ENCODE measurements at places on chromosomes 7 and 10.

GRCh38 chr7:51346126-51346525 is 29.5 kb upstream of the COBL start:
- no peak for DNase-seq

DNA sequence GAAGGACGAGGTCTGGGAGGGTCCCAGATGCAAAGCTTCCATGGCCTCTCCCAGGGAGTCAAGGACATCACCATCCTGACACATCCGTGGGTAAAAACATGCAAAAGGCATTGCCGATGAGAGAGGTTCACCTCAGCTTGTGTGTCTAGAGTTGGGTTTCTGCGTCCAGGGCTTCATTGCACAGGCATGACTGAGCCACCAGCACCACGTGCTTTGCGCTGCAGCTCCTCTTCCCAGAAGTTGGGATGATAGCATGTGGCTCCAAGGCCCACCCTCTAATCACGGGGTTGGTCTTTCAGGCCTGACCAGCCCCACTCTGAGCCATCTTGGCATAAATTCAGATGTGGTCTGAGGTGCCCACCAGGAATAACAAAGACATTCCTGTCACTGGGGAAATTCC is 7.1 kb upstream of the RASGEF1A start:
- DNase-seq = no peak

- DNase-seq = no peak
Measured at GRCh38 chr7:159097661-159098423, 46.8 kb downstream of the VIPR2 start.

DNA sequence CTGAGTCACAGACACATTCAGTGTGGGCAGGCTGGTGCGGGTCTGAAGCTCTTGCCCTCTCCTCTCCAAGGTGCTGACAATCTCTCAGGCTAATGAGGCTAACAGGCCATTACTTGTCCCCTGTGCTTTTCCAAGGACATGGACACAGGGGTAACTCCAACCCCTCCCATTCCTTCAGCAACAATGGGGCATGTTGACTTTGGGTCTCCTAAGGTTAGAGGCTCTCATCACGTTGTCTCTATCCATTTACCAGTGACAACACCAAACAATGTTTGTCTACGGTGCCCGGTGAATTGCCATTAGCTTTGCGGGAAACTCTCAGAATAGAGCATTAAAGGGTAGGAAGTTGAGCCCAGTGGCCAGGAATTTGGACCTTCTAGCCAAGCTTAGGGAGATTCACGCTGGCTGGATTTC is 101.6 kb upstream of the TNS3 start:
- DNase-seq = no peak

DNA sequence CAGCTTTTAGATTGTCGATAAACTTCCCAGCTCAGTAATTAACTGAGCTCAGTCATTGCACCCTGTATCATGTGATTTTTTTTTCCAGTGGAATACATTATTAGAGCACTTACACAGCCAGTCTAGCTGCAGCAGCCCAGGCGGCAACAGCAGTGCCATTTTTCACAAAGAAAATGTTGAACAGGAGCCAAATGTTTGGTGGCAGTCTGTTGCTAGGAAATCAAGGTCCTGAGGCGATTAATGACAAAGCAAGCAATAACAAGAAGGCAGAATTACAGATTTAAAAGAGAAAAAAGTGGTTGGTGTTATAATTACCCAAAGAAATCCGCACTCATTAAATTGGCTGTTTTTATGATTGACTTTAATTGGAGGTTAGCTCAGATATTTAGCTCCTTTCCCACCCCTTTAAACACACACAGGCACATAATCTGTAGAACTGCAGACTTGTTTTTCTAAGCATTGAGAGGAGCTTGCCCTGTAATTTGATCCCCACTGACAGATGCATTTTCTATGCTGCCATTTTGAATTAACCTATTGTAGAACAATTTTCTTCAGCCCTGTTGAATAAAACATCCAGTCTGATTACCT is 267.4 kb downstream of the ADK start:
- DNase-seq = no peak

DNA sequence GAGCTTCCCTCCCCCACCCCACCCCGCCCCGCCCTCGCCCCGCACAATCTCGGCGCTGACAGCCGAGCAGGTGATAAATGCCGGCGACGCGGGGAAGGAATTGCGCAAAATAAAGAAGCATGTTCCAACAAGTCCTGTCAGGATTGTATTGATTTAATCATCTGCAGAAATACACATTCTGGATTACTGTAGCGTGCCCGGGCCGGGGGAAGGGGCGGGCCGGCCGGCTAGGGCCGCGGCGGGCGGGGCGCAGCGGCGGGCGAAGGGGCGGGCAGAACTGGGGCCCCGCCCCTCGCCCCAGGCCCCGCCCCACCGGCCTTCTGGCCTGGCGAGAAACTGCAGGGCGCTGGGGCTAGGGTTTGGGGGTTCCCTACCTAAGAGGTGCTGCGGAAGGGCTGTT is 88.9 kb upstream of the PAX2 start:
- no peak for DNase-seq

GRCh38 chr7:6482743-6483119 is 35.0 kb upstream of the DAGLB start:
- no peak for DNase-seq

- DNase-seq = no peak
Measured at GRCh38 chr7:138872576-138872975, 74.6 kb upstream of the ATP6V0A4 start.

DNA sequence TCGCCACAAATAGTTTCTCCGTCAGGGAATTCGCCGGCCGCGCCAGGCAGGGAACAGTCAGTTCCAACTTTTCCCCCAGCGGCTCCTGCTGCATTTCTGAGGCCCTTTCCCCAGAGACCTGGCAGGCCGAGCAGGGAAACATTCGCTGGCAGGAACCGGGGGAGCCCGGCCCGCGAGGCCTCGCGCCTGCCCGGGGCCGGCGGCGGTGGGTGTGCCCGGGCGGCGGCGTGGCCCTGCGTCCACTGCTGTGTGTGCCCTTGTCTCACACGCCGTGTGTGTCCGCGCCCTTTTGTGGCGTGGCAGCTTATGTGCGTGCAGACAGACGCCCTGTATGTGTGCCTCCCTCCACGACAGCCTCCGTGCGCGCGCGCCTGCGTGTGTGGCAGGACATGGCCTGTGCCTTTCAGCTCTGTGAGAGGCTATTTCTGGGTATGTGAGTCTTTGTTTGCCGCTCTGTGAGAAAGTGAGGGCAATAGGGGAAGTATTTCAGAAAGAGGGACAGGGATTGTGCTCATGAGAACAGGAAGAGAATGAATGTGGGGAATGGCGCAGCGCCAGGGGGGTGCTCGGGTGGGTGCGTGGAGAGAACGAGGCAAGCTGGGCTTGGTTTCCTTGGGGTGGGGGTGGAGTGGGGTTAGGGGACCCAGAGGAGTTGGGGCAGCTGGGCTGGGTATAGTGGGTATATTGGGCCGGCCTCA is 689 bp upstream of the SMARCD3 start:
- DNase-seq = no peak

GRCh38 chr10:75371010-75371409 is 30.6 kb downstream of the ZNF503 start:
- DNase-seq = no peak

- DNase-seq = no peak
Measured at GRCh38 chr7:87874066-87874465, 2.1 kb downstream of the SLC25A40 start.

GRCh38 chr7:26863518-26864308 is 677 bp downstream of the SKAP2 start:
- DNase-seq = no peak

DNA sequence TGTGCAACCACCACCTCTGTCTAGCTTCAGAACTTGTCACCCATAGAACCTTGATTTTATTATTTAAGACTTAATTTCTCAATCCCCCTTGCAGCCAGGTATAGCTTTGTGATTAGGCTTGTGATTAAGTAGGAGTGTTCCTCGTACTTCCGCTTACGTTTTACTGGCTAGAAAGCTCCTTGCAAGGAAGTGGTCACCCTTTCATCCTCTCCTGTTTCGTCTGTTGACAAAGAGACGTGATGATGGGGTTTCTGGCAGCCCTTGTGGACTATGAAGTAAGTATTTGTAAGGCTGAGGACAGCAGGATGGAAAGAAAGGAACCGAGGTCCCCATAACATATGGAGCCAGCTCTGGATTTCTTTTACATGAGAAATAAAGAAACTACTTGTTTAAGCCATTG is 86.5 kb upstream of the KDM7A start:
- DNase-seq = peak; percentile 16

GRCh38 chr10:58733436-58733835 is 220.8 kb downstream of the BICC1 start:
- no peak for DNase-seq

DNA sequence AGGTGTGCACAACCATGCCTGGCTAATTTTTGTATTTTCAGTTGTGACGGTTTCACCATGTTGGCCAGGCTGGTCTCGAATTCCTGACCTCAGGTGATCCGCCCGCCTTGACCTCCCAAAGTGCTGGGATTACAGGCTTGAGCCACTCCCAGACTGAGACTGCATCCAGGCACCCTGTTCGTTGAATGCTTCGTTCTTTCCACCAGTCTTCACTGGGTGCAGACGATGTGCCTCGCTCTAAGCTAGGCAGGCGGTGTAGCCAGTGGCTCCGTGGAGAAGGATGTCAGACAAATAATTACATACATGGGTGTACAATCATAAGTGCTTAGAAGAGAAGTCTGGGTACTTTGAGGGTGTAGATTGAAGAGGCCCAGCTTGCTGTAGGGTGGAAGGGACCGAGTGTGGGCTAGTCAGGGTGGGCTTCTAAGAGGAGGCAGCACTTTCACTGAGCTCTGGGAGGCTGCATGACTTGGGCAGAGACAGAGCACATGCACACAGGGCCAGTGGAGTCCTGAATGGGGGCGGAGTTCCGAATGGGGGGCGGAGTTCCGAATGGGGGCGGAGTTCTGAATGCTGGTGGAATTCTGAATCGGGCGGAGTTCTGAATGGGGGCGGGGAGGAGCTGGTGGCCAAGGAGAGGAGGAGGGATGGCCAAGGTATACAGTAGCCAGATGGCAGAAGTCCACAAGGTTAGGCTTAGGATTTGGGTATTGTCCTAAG is 74.3 kb downstream of the COL26A1 start:
- no peak for DNase-seq

DNA sequence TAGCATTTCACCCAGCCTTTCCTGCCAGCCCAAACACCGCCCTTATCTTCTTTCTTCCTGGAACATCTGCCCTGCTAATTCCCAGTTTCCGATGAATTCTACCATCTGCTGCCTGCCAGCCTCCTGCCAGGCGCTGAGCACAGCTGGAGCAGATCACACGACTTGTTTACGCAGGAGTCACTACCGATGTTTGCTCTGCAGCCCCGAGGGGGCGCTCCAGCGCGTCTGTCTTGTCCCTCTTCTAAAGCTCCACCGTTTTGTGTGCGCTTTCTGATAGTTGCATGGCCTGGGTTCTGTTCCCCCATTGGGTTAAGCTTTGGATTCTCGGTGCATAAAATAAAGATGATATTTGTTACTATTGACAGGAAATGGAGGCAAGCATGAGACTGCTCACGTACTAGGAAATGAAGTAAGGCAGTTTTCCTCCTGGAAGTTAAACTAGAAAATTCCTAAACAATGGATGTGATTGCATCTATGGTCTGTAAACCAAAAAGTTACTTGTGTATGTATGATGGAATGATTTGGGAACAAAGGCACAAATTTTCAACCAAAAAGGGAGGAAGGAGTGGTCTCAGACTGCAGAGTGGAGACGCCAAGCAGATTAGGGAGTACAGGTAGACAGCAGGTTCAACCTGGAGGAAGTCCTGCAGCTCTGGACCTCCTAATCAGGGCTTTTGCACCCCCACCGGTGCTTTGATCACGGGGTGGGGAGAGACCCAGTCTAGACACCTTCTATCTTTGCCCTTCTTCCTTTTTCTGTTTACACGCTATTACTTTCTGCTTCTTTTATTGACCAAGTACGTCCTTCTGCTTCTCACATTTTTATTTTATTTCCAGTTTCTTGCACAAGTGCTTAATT is 2.2 kb upstream of the RBM17 start:
- DNase-seq = peak; percentile 84

DNA sequence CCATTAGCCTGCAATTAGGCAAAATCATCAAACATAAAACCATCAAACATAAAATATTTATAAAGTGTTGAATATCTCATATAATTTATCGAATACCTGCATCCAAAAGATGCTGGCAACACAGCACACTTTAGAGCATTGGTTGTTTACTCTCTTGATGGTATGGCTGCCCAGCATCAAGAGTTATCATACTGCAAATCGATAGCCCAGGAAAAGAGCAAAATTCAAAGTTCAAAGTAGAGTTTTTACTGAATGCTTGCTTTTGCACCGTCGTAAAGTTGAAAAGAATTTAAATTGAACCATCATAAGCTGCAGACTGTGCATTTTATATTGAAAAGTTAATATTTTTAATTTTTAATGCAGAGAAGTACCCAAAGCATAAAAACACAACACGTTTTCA is 4.2 kb upstream of the GSTO2 start:
- DNase-seq = no peak

DNA sequence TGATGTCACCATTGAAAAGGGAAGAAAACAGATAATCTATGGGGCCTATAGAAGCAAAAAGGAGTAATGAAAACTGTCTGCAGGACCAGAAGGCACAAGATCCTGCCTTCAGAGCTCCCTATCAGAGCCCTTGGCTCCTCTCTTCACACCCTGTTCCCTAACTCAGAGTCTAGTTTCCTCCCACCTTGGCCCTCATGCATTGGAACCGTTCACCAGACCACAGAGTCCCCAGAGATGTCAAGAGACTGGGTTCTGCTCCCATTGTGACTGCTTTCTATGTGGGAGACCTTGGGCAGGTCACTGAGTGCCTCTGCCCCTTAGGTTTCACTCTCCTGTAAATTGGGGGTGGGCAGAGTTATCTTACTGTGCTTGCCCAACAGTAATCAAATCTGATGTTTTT is 80.1 kb upstream of the RPA3 start:
- DNase-seq = no peak

DNA sequence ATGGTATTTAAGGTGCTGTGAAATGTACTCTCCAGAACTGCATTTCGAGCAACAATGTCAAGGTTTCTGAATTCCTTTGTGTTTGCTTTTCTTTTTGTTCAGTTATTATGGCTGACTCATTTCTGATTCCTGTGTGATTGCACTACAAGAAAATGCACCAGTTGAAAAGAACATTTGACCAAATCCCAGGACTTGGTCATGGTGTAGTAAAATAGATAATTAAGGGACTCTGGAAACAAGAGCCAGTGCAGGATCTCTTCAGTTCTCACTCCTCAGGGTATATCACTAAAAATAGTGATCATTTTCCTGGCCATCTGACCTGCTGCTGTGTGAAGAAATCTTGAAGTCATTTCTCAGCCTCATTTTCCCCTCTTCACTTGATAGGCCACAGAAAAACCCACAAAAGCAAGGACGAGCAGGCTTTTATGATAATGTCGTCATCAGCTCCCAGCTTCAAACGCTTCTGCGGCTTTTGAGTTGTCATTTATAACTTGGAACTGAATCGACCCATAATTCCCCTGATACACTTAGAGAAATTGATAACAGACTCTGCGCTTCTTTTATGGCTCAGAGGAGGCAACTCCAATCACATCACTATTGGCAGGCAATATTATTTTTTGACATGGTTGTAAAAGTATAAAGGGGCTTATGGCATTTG is 274.7 kb downstream of the HDAC9 start:
- no peak for DNase-seq

DNA sequence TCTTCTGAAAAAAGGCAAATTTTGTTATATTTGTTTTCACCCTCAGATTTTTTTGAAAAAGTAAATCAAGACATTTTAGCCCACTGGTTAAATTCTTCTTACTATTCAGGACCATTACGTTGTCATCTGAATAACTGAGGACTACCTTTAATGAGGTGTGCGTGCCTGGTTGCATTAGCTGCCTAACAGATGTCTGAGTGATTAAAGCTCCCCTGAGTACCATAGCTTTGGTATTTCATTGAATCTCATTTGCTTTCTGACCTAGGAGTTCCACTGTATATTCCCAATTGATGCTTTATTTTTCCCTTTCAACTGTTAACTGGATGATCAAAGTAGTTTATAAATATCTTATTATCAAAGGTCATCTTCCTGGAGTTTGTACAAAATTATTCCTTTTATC is 410.0 kb upstream of the SEMA3D start:
- no peak for DNase-seq

All from stimulated activated CD4-positive, alpha-beta T cell treated with anti-CD3 and anti-CD28 coated beads, Interleukin-15, amount 100 ng/mL, for 48 hours (primary cell).